8988T (cell line): ENCODE measurements at places on chromosomes 3 and 15.

- no peak for DNase-seq
Observed at GRCh38 chr3:97009427-97010019, 195.1 kb downstream of the EPHA6 start.

DNA sequence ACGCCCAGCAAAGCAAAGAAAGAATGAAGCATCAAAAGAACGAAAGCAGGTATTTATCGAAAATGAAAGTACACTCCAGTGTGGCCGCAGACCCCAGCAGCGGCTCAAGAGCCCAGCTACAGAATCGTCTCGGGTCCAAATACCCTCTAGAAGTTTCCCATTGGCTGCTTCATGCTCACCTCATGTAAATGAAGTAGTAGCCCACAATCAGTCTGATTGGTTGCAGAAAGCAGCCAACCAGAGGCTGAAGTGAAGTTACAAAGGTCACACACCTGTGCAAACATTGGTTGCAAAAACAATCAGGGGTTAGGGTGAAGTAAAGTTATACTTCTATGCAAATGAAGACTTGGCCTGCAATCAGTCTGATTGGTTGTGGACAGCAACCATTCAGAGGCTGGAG lies 32.0 kb downstream of the SV2B start:
- no peak for DNase-seq

- no peak for DNase-seq
Observed at GRCh38 chr15:70670680-70671079, 92.7 kb downstream of the UACA start.

DNA sequence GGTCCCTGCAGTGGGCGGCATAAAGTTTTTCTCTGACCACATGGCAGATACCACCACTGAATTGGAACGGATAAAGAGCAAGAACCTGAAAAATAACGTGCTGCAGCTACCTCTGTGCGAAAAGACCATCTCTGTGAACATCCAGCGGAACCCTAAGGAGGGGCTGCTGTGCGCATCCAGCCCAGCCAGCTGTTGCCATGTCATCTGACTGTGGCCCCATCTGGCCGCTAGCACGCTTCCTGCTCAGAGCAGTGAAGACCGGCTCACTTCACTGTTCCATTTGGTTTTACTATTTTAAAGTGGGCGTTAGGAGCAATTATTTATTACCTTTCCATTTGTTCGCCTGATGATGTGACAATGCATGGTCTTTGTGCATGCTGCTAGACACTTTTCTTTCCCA lies 62.0 kb downstream of the SNRK start:
- DNase-seq = no peak

- no peak for DNase-seq
Observed at GRCh38 chr3:157919319-157919887, 186.8 kb downstream of the SHOX2 start.
